ENCODE measurements at places on chromosomes 6 and 20. TPM values are rescaled to one million over a fixed set of nuclear protein-coding genes. Genes with fewer than 3 reads are reported as not detected.

- DNase-seq = no peak
Observed at GRCh38 chr20:11076434-11077105, 402.8 kb upstream of the JAG1 start.

NDRG3 gene
- polyA plus RNA-seq = 34.9 TPM

DNA sequence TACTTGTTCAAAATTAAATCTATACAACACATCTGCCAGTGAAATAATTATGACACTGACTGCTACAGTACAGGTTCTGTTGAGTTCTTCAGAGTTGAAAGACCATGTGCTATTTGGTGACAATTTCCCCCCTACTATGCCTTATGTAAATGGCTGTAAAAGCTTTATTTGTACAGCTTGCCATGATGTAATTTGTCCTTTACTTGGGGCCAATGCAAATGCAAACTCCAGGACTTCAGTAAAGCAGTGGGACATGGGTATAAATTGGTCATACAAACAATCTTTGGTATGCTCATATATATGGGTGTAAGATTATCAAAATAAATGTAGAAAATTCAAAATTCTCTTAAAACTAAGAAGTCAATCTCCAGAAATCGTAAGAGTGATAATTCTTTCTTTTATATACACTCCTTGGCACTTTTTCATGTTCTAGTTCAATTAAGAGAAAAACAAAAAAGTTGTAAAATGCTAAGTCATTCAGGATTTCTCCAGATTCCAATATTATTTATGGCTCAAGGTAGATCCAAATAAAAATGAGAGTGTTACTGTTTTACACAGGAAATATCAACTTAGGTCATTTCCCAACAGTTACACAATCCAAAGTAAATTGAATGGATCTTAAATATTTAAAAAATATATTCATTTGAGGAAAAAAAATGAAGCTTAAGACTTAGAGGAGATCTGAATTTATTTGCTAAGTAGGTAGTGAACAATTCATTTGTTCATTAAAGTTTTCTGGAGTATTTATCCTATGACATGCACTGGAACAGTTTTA, 1310.5 kb upstream of the CITED2 start:
- DNase-seq = no peak

DNA sequence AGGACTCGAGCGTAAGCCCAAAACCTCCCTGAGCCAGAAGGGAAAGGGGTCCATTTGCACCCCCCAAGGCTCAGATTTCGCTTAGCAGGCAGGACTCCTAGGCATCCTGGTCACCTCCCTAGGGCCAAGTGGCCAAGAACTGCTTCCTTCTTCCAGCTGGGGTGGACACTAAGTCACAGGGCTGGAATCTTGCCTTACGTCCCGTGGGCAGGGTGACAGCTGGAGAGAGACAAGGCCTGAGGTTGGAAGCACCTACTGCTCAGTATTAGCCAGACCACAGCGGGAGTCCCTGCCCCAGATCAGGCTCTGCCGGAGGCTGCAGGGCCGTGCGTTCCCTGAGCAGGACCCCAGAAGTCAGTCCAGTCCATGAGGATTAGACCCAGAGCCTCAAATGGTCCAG, 19.7 kb downstream of the LAMA5 start:
- DNase-seq = no peak

GRCh38 chr6:52312461-52312860, 27.9 kb upstream of the MCM3 start:
- no peak for DNase-seq

GCNT2 gene
- polyA plus RNA-seq = 18.2 TPM

- no peak for DNase-seq
Observed at GRCh38 chr20:46367967-46368901, 38.2 kb downstream of the ELMO2 start.

All from renal cortex interstitium (tissue), 15 donors.